ENCODE measurements at places on chromosomes 7 and 10.

DNA sequence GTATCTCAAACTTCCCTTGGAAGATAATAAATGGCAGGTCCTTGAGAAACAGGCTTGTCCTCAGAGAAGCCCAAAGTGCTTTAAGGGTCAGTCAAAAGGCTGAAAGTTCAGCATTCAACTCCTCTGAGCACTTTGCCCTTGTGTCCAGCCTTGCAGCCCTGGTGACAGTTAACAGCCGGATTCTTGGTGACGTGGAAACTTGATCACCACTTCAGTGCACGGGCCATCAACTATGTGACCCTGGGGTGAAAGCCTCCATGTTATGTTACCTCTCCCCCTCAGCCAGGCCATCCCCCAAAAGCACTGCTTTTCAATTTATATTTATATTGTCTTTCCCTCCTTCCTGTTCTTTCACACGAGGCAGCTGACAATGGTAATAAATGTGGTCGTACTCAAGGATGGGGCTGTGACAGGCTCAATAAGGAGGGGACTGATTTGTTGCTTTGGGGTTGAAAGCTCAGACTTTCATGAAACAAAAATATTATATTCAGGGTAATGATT, 164.0 kb upstream of the NRP1 start:
- DNase-seq: no peak

DNA sequence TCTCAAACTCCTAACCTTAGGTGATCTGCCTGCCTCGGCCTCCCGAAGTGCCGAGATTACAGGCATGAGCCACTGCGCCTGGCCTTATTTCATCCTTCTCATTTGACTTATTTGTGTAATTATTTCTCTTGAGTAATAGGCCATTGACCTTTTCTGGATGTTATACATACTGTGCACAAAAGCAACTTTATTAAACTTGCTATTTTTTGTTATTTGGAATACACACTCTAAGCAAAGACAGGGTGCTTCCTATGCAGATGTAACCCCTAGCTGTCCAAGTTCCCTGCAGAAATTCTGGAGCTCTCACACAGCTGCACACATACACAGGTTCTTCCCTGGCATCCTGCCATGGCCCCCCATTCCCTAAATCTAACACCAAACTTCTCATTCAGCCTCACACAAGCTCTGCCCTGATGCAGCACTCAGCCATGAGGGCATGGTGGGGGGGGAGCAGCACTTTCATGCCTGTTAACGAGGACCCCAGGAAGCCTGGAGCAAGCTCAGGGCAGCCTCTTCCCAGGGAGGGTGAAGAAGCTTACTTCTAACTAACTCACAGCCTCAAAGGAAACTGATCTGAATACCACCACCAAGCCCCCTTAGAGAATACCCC, 33.2 kb downstream of the SH3PXD2A start:
- DNase-seq: no peak

- DNase-seq: no peak
Measured at GRCh38 chr7:40800771-40801170, 666.0 kb downstream of the SUGCT start.

- DNase-seq: peak; percentile 39
Measured at GRCh38 chr7:14761510-14762296, 140.8 kb downstream of the DGKB start.

GRCh38 chr10:1545524-1545923, 191.8 kb downstream of the ADARB2 start:
- DNase-seq: no peak

GRCh38 chr7:22173685-22174573, 183.0 kb downstream of the RAPGEF5 start:
- DNase-seq: no peak

- no peak for DNase-seq
Measured at GRCh38 chr10:120802935-120803334, 48.2 kb upstream of the WDR11 start.

- DNase-seq: no peak
Measured at GRCh38 chr7:80357530-80357929, 154.3 kb downstream of the GNAT3 start.

DNA sequence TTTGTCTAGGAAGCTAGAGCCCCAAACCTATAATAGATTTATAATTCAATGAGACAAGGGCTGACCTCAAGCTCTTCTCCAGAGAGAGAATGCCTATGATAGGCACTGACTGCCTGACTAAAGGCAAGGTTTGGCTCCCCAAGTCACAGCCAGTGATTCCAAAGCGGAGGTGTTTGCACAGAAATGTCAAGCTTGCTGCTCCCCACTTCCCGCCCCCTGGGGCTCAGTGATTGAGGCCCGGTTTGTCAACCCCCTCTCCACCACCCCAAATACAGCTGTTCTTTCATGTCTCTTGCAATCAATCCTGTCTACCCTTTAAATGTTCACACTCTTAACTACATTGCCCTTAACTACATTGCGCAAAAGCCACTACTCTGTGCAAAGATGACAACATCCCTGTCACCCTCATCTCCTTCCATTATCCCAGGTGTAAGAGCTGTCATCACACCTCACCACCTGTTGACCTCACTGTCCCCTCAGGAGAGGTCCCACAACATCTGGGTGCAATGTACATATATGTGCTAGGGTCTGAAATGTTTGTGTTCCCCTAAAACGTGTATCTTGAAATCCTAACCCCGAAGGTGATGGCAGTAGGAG, 58.0 kb downstream of the NUDCD3 start:
- DNase-seq: no peak

GRCh38 chr10:132880128-132880981, 62.0 kb downstream of the CFAP46 start:
- no peak for DNase-seq

DNA sequence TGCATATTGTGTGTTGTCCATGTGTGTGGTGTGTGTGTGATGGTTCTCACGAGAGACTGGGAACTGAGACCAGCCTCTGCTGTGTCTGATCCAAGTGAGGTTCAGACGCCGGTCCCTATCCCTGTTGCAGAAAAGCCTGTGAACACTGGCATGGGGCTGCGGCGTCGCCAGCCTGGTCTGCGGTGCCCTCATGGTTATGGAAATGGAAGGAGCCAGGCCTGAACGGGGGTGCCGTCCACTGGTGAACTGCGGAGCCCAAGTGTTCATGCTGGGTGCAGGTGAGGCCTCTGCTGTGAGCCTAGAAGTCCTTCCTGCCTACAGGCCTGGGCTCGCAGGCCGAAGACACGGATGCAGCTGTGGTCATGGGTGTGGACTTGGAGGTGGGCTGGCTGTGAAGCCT, 18.7 kb upstream of the NCAPG2 start:
- no peak for DNase-seq

DNA sequence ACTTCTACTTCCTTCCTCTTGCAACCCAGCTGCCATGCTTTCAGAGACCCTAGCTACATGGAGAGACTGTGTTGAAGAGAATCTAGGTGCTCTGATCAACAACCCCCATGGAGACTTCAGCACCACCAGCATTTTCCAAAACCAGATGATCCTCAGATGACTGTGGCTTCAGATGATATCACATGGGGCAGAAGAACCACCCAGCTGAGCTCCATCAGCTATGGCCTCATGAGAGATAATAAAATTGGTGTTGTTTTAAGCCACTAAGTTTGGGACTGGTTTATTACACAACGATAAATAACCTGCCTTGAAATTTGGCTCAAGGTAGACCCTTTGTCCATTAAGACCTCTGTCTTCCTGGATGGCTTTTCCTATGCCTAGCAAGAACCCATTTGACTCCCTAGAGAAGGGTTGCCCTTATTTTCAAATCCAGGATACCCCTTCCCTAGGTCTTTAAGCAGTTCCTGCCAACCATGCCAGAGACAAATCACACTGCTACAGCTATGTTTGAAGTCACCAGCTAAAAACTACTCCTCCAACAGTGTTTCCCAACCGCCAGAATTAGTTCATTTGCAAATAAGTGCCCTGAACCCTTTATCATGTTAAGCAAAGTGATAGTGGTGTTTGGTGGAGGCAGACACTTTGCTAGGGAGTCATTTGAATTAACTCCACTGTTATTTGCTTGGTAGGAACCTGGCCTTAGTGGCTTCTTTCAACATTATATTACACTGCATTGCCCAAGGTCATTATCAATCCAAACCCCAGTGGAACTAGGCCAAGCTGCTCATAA, 136.9 kb upstream of the PALS2 start:
- DNase-seq: no peak

- no peak for DNase-seq
Measured at GRCh38 chr7:71886046-71886445, 526.1 kb downstream of the CALN1 start.

GRCh38 chr10:62655337-62655994, 149.1 kb upstream of the ADO start:
- DNase-seq: no peak

GRCh38 chr7:155405399-155406318, 52.3 kb upstream of the EN2 start:
- no peak for DNase-seq

GRCh38 chr7:50160206-50160605, 67.2 kb upstream of the ZPBP start:
- no peak for DNase-seq

DNA sequence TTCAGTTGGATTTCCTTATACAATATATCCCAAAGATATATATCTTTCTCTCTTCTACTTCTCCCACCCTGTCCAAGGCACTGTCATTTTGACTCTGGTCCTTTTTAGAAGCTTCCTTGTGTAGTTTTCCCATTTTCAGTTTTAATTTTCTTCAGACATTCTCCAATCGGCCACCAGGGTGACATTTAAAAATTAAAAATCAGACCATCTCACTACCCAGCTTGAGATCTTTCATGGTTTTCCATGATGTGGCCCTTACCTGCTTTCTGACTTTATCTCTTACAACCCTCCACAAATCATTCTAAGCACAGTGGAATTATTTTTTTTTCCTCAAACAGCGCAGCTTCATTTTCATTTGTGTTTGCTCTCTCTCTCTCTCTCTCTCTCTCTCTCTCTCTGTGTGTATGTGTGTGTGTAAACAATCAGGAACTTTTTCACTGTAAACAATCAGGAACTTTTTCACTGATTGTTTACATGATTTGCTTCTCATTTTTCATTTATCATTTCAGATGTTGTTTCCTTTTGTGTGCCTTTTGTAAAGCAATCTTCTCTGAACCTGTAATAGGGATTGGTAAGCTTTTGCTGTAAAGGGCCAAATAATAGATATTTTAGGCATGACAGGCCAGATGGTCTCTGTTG, 348.9 kb downstream of the ATRNL1 start:
- DNase-seq: no peak

- no peak for DNase-seq
Measured at GRCh38 chr10:7817984-7818294, 366 bp upstream of the TAF3 start.

GRCh38 chr7:6615723-6616555, 529 bp downstream of the ZNF853 start:
- no peak for DNase-seq

DNA sequence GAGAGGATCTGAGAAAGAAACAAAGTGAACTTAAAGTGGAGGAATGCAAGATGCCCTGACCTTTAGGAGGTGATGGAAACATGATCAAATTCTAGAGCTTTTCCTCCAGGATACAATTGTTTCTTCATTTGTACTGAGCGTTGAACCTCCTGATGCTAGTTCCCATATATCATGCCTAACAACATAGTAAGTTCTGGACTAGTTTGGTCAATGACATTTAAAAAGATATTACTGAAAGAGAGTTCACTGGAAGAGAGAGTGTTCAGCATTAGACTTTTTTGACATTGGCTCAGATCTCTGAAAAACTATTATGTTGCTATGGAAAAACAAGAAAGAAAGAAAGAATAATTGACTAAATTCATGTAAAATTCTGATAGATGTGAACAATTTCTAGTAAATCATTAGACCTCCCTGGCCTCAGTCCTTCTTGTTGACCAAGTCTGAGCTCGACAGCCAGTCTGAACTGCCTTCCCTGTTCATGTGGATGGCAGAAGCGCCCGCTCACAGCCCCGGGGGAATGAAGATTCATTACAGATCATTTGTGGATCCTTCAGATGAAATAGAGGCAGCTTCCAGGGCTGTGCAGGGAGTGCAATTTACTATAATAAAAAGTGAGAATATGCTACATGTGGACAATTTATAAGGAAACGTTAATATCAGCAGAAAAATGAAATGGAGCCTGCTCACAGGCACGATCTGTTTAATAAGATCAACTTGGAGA, 442.1 kb downstream of the GRID1 start:
- DNase-seq: no peak

GRCh38 chr7:157273208-157274093, 63.4 kb upstream of the DNAJB6 start:
- DNase-seq: peak; percentile 51

- DNase-seq: no peak
Measured at GRCh38 chr10:90813594-90814365, 44.1 kb downstream of the HTR7 start.

DNA sequence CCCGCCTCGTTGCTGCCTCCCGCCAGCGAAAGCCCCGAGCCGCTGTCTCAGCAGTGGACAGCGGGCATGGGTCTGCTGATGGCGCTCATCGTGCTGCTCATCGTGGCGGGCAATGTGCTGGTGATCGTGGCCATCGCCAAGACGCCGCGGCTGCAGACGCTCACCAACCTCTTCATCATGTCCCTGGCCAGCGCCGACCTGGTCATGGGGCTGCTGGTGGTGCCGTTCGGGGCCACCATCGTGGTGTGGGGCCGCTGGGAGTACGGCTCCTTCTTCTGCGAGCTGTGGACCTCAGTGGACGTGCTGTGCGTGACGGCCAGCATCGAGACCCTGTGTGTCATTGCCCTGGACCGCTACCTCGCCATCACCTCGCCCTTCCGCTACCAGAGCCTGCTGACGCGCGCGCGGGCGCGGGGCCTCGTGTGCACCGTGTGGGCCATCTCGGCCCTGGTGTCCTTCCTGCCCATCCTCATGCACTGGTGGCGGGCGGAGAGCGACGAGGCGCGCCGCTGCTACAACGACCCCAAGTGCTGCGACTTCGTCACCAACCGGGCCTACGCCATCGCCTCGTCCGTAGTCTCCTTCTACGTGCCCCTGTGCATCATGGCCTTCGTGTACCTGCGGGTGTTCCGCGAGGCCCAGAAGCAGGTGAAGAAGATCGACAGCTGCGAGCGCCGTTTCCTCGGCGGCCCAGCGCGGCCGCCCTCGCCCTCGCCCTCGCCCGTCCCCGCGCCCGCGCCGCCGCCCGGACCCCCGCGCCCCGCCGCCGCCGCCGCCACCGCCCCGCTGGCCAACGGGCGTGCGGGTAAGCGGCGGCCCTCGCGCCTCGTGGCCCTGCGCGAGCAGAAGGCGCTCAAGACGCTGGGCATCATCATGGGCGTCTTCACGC, 825 bp downstream of the ADRB1 start:
- no peak for DNase-seq

GRCh38 chr7:826230-826917, 5.9 kb upstream of the SUN1 start:
- no peak for DNase-seq

DNA sequence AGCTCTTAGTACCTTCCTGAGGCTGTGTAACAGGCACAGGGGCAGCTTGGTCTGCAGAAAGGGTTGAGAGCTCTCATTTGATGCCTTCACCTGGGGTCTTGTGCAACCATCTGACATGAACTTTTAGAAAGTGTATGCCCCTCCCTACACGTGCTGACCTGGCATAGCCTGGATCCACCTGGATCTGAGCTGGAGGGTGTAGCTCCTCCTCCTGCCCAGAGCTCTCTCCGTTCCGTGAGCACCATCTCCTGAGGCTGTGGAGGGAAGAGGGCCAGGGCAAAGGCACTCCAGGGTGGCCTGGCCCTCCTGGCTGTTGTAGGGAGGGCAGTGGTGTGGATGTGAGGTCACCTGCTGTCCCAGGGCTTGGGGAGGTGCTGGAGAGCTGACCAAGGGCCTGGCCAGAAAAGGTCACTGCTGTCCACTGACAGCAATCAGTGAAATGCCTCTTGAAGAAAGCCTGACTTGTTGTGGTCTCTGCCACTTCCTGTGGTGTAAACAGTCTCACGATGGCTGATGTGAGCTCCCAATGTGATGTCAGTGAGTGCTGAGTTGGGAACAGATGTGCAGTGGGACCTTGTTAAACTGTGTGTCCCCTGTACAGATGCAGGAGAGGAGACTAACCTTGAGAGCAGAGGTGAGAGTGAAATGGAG, 23.0 kb downstream of the AMZ1 start:
- no peak for DNase-seq
